ENCODE measurements at places on chromosomes 3 and 15.

GRCh38 chr3:124115956-124116355 lies 124.0 kb upstream of the ROPN1 start:
- no peak for DNase-seq

GRCh38 chr15:42604894-42605744 lies 29.7 kb downstream of the STARD9 start:
- DNase-seq, result no peak

DNA sequence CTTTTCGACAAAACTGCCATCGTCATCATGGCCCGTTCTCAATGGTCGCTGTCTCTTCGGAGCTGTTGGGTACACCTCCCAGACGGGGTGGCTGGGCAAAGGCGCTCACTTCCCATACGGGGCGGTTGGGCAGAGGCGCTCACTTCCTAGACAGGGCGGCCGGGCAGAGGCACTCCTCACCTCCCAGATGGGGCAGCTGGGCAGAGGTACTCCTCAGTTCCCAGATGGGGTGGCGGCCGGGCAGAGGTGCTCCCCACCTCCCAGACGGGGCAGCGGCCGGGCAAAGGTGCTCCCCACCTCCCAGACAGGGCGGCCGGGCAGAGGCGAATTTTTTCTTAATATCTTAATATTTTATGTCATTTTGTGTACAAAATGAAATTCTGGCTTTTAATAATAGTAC lies 44.5 kb downstream of the PARP14 start:
- DNase-seq, result no peak

DNA sequence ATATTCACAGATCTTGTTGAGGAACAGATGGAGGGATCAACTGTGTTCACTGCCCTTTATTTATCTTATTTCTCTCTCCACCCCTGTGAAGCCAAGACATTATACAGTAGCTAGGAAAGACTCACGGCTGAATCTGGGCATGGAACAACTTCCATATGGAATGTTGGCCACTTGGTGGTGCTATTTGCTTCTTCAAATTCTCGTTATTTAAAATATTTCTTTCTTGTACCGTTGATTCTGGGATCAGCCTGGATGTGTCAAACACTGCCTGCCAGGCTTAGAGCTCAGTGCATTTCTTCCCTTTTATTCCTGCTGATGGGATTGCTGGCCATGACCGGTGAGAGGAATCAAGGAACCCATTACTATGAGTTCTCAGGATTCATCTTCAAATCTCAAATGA lies 17.5 kb upstream of the GASK1A start:
- DNase-seq, result no peak

DNA sequence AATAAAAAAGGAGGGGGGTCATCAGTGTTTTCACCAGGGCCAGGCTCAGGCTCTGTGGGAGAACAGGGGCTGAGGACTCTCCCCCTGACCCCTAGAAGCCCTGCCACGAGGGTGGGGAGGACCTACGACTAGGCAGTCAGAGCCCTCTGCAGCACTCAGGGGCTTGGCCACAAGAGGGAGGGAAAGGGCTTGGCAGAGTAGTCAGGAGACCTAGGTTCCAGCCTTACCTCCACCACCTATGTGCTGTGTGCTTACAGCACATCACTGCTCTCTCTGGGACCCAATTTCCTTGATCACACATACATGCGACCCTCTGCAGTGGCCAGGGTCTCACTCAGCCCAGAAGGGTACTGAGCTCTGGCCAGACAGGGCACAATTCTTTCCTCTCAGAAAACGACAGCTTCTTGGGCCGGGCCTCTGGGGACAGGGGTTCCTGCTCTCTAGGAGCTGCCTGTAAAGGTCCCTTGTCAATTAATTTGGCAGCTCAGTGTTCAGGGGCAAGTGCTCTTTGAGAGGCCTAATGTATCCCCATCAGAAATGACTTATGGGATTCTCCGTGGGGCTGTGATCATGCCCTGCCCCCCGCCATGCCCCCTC lies 16.4 kb upstream of the SKIC8 start:
- peak; percentile 54 for DNase-seq

DNA sequence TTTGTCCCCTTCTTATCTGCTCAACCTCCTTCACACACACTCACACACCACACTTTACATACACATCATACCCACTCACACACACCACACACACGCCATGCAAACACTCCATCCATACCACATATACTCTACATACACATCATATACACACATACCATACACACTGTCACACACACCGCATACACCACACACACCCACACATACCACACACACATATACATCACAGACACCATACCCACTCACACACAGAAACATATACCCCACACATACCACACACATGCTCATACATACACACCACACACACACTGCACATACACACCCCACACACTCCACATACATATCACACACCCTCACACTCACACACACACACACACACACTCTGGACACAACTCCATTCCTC lies 54.3 kb upstream of the ACP3 start:
- no peak for DNase-seq

DNA sequence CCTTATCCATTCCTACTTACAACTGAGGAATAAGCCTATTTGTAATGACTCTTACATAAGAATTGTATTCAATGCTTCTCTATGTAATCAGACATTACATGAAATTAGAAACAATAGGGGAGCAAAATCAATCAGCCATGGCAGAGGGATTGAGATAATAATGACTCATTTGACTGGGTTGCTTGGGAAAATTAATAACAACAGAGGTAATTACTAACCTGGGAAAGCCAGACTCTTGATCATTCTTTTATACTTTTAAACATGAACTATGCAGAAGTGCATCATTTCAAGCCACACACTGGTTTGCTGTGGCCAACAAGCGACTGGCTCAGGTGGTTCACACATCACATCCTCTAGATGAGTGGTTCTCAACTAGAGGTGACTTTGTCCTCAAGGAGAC lies 126.3 kb upstream of the CRBN start:
- DNase-seq, result no peak

- DNase-seq, result no peak
These were observed 1.2 kb downstream of the GNAI2 start for GRCh38 chr3:50237133-50237651.

DNA sequence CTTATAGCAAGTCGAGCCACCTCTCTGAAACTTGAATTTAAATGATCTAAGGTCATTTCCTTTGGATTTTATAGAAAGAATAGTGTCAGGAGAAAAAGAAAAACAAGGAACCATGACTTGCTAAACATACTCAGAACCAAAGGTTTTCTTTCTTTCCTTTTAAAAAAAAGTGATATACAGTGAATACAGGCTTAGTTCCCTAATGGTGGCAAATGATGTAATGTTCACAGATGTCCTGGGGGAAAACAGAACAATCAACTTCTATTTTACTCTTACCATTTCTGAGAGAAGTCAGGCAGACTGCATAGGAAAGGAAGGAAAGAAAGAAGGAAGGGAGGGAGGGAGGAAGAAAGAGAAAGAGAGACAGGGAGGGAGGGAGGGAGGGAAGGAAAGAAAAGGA lies 56.5 kb downstream of the ST6GAL1 start:
- no peak for DNase-seq

DNA sequence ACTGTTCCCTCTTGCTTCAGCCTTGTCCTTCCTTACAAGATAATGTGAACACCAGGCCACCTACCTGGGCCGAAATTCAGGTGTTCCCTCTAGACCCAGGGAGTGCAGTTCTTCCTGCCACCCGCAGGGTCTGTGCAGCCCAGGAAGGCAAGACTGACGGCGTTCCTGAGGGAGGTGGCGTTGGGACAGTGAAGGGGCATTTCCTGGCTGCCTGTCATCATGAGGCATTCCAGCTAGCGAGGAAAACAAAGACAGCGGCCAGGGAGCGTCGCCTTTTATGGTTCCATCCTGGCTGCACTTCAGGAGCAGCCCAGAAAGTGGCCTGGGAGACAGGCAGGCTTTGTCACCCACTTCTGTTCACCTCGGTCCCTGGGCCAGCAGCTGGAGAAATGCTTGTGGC lies 84.8 kb upstream of the WNT5A start:
- DNase-seq, result no peak

GRCh38 chr15:56972426-56972825 lies 54.0 kb downstream of the TCF12 start:
- no peak for DNase-seq

DNA sequence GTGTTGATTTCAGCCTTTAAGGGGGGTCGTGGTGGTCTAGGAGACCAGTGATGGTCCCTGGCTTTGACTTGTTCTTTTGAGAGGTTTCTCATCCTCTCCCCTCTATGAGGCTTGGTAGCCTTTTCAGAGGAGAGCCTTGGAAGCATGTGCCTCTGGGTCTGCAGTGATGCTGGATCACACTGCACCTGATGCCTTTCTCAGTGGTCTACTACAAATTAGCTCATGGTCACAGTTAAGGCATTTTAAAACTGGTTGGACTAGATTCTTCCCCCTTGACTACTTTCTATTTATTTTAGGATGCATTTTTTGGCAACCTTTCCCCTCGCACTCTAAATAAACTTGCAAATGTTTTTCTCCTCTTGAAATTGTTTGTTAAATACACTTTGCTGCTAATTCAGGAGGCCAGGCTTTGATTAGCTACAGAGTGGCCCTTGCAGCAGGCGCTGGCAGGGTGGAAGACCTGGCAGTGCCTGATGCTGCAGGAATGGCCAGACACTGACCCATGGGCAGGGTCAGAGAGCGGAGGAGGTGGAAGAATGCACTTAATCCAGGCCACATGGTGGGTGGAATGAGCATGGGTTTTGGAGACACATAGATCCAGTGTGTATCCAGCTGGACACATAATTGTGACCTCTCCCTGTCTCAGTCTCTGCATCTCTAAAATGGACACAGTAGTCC lies 318.8 kb upstream of the CTDSPL start:
- DNase-seq, result no peak

GRCh38 chr15:85788771-85789495 lies 5.8 kb downstream of the KLHL25 start:
- no peak for DNase-seq

DNA sequence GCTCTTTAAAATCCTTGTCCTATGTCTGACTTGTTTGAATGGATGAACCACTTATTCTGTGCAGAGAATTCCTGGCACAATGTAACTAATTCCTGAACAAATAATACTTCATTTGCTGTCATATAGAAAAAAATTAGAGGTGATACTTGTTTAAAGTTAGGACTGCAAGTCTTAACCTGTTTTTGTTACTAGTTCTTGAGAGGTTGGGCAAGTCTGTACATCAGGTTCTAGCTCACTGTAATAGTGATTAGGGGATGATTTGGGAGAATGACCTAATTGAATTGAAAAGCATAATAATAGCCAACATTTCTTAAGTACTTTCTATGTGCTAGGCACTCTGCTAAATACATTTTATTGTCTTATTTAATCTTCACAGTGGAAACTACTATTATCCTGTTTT lies 49.3 kb downstream of the GMPS start:
- DNase-seq, result no peak

- DNase-seq, result no peak
These were observed 37.6 kb upstream of the DUSP7 start for GRCh38 chr3:52093756-52094545.

GRCh38 chr15:39682366-39682765 lies 100.3 kb downstream of the FSIP1 start:
- DNase-seq, result no peak

GRCh38 chr3:60160822-60161748 lies 1090.2 kb downstream of the FHIT start:
- no peak for DNase-seq

DNA sequence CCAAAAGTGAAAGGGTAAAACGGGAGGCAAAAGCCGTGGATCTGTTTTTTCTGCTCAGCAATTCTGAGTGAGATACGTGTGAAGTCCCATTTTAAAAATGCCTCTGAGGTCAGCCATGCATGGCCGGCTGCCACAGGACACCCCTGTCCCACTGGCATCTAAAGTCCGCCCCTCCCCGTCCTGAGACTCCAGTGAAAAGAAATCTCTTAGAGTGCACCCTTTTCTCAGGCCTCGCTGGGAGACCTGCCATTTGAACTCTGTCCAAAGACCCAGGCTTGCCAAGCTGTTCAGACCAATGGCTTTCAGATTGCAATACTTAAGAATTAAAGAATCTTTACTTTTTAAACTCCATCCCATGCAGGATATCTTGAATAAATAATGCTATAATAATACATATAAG lies 61.0 kb upstream of the SLC24A5 start:
- DNase-seq, result no peak

DNA sequence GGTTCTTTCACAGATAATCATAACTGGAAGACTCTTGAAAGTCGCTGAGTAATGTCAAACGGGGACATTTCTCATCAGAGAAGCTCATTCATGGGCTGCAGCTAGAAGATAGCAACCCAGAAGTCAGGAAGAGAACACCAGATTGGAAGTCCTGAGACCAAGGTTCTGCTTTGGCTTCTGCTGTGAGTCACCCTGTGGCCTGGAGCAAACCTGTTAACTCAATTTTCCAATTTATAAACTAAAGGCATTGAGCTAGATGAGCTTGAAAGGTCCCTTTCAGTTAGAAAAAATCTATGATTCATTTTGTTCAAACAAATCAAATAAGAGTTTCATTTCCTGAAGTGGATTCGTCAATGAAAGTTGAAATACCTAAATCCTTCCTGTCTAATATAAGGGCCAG lies 402.2 kb downstream of the EPHB1 start:
- DNase-seq, result no peak

GRCh38 chr15:48415036-48415886 lies 84.0 kb downstream of the DUT start:
- DNase-seq, result no peak

DNA sequence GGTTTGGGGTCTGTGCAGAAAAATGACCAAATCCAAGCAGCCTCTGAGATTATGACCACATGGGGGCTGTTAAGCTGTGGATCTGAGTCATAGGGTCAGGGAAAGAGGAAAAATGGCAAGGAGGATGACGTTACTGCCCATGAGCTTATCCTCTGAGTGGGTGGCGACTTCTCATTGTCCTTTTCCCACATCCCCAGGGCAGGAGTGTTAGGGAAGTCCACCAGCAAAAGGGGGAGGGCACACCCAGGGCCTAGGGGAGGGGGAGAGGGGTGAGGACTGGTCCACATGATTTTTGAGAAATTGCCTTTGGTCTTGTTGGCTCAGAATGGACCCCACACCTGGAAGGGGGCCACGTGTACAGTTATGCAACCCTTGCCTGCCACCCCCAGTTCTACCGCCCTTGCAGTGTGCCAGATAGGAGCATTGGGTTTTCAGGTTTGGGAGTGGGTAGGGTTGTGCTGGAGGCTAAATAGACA lies 2.6 kb downstream of the CD276 start:
- no peak for DNase-seq

GRCh38 chr3:181718369-181718768 lies 6.6 kb downstream of the SOX2 start:
- DNase-seq, result no peak

All from COR-L47 (cell line).